ENCODE measurements at places on chromosomes 11 and 22. TPM values are rescaled to one million over a fixed set of nuclear protein-coding genes. Genes with fewer than 3 reads are reported as not detected.
A peak's percentile ranks its signal among the peaks of the same experiment; 100 is the strongest.

DNA sequence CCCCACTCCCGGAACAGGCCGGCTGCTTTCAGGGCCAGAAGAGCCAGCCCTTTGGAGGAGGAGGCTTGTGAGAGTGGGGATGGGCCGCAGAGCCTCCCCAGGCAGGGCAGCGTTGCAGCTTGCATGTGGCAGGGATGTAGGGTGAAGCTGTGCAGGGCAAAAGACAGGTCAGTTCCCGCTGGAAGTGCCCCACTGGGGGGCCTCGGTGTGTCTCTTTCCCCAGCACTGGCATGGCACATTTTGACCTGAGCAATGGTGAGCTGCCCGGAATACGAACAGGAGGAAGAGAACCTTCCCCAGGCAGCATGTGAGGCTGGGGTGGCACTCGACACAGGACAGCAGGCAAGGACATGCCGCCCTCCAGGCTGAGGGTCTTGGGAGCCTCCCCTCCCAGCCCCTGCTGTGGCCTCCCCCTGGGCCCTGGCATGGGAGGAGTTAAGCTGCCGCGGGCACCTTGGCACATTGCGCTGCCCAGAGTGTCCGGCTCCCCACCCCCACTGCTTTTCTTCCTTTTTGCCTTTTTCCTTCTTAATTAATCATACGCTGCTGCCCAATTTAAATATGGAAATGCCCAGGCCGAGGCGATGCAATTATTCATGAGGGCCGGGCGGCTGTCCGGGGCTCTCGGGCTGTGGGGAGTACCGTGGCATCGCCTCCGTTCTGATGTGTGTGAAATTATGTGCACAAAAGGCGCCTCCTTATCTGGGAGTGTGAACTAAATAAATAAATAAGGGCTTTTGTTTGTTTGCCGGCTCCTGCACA is 76.0 kb upstream of the WNT7B start:
- DNase-seq = peak; percentile 38

- DNase-seq = no peak
Measured at GRCh38 chr11:45885921-45886721, 670 bp downstream of the MAPK8IP1 start.

GRCh38 chr11:129048911-129049310 is 106.2 kb upstream of the TP53AIP1 start:
- DNase-seq = no peak

- DNase-seq = no peak
Measured at GRCh38 chr11:86932924-86933875, 22.0 kb downstream of the FZD4 start.

DNA sequence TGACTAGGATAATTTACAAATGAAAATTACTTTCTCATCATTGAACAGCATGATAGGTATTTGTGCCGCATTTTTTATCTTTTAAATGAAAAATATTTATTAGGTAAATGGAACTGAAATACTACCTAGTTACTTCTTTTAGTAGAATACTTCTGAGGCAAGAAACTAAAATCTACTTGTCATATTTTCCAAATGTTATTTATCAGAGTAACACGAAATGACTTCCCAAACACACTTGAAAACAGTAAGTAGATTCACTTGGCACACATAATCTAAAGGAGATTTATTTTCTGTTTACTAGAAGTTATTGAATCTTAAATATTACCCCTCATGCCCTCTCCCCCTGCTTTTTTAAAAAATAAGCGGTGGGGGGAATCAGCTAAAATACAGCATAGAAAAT is 2.3 kb downstream of the QSER1 start:
- no peak for DNase-seq

DNA sequence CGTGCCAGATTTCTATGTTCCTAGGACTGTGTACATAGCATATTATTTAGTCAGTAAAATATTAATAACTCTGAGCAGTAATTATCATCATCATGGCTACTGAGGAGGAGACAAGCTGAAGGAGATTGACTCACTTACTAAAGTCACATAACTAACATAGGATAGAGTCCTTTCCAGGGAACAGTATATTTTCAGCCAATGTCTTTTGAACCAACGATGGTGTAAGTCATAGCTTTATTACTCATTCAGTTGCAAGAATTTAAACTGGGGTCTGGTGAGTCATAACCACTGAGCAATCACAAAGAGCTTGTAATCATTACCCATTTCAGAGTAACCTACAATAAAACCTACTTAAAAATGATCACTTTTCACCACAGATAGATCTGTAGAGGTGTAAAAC is 1564.8 kb upstream of the TENM4 start:
- DNase-seq = no peak

GRCh38 chr22:42964994-42965699 is 49.8 kb downstream of the PACSIN2 start:
- no peak for DNase-seq

- DNase-seq = peak; percentile 72
Measured at GRCh38 chr11:1382831-1383607, 6.7 kb upstream of the BRSK2 start.

DNA sequence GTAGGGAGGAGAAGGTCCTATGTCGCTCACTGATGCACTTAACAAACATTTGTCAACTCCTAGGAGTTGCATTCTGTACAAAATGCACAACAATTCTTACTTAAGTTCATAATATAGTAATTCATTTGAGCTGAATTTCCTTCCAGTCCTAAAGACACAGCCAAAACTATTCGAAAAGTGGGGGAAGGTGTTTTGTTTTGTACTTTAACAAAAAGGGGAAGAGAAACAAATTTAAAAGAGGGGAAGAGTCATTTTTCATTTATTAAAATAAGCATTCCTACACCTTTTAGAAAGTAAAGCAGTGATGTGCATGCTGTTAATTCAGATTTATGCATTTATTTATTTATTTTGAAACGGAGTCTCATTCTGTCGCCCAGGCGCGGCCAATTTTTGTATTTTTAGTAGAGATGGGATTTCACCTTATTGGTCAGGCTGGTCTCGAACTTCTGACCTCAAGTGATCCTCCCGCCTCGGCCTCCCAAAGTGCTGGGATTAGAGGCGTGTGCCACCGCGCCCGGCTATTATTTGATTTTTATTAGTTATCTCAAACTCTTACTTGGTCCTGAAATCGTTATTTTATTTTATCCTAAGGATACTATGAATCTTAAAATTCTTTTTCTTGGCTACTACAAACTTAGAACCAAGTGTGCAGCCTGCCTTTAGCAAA is 1.1 kb upstream of the FANCF start:
- no peak for DNase-seq

DNA sequence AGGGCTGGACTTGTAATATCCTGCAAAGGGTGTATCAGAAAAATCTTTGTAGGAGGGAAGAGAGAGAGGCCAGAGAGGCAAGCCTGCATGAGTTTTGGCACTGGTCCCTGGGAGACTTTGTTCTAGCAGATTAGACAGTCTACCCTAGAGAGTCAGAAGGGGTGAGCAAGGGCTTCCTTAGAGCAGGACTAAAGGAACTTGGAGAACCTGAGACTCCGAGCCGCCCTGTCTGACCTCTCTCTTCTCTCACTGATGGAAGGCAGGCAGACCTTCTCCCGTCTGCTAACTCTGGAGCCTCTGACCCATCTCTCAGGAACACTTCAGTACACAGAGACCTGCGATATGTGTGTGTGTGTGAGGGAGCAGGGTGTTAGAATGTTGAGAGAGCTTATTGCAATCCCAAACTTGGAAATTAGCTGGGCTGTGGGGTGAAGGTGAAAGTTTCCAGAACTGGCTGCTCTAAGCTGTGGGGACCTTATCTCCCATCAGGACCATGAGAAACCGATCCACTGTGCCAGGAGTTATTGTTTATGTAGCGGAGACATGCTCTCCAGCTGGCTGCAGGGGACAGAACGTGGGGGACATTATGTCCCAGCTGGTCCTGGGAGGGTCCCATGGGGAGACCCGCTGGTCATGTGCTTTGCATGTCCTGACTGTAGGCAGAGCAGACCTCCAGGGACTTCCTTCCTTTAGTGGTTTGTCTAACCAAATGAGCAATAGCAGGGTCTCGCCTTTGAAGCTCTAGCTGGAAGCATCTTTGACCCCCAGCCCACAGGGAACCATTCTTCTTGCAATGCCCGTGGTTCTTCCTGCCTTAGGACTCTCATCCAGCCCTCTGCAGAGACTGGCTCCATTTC is 51.1 kb downstream of the TIMP3 start:
- peak; percentile 86 for DNase-seq

- no peak for DNase-seq
Measured at GRCh38 chr11:1923201-1923956, 3.9 kb downstream of the TNNT3 start.

GRCh38 chr22:46433318-46433717 is 97.8 kb downstream of the TRMU start:
- DNase-seq = no peak

GRCh38 chr22:33851240-33851639 is 69.0 kb downstream of the LARGE1 start:
- DNase-seq = no peak

DNA sequence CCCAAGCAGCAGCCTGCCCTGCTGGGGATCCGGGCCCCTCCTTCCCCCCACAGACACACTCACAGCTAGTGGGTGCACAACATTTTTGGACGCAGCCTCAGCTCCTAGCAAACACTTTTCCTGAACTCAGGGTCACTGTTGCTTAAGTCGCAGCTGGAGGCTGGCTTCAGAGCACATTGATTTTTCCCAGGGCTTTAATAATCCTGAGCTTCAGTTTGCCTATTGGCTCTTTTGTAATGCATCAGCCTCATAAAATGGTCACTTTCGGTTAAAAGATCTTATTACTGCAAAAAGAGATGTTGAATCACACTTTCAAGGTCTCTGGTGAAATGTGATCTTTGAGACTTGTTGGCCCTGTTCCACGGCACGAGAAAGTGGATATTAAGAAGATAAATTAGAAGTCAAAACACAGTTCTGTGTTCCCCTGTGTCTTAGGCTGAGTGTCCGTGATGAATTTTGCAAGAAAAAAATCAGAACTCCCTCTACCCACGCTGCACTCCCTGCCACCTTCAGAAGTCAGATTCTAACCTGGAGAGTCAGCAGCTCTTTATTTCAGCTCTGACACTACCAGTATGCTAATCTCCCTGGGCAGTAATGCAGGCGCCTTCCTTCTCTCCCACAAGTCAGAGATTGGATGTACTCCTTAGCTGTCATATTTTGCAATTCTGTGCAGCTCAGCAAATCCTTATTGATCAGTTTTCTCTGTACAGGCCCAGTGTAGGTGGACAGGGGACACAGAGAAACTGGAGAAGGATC is 158.2 kb upstream of the E2F8 start:
- peak; percentile 40 for DNase-seq

The MS4A3 gene
- not detected for total RNA-seq
